Thoracic aorta (tissue), 2 donors: ENCODE measurements at places on chromosomes 6 and 20.

GRCh38 chr6:3269281-3269975 lies 10.7 kb downstream of the PSMG4 start:
- DNase-seq: no peak

DNA sequence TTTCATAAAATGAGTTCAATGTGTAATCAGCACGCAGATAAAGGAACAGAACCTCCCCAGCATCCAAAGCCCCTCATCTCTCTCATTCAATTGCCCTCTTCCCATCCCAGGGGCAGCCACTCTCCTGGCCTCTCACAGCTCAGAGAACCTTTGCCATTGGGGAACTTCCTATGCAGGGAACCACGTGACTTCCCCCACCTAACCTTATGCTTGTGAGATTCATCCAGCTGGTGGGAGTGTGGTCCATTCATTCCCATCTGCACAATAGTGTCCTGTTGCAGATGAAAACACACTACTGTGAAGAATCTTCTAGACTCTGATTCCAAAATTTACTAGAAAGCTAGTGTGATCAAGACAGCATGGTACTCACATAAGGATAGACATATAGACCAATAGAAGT lies 299.3 kb downstream of the CDH4 start:
- no peak for DNase-seq

DNA sequence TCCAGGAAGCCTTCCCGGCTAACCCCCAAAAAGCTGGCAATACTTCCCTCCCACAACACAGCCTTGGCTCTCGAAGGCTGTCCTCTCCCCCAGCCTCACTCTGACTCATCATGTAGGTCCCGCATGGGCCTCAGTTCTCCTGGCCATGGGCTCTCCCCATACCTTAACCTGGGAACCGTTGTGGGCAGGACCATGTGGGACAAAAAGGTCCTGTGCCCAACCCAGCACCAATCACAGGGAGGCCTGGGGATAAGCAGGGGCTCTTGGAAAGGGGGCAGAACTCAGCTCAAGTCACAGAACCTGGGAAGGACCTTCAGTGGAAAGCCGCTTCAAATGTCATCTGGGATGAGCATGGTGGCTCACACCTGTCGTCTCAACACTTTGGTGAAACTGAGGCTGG lies 45.5 kb downstream of the MRPL14 start:
- DNase-seq: no peak

DNA sequence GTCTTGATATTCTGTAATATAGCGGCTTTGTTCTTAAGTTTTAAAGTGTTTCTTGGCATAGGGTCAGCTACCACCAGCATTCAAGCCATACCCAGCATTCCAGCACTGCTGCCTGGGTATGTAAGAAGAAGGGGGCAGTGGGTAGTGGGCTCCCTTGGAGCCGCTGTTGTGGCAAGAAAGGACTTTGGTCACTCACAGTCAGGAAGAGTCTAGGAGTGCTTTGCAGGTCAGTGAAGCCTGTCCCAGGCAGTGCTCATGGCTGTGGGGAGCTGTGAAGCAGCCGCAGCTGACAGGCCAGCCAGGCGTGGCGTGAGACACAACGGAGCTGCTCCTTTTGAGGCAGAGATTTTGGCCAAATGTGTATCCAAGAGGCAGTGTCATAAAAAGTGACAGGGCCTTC lies 512.0 kb downstream of the CDKAL1 start:
- no peak for DNase-seq

GRCh38 chr6:14278006-14278405 lies 160.4 kb downstream of the CD83 start:
- no peak for DNase-seq

DNA sequence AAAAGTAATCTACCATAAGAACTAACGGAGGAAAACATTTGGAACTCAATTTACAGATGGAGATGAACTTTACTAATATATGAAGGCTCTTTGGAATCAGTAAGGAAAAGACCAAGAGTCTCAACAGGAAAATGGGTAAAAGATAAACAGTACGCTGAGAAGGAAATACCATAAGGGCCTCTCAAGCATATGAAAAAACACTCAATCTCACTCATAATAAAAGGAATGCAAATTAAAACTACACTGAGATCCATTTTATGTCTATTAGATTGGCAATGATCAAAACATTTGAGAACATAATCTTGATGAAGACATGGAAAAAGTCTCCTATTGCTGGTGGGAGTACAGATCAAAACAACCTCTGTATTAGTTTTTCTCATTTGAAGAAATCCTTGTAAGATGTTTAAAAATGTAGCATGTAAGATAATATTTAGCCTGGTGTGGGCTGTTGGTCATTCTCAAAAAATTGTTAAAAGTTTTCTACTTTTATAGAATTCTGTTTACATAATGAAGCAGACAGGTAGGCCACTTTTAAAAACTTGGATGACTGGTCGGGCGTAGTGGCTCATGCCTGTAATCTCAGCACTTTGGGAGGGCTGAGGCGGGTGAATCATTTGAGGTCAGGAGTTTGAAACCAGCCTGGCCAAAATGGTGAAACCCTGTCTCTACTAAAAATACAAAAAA lies 14.5 kb downstream of the REV3L start:
- DNase-seq: no peak

DNA sequence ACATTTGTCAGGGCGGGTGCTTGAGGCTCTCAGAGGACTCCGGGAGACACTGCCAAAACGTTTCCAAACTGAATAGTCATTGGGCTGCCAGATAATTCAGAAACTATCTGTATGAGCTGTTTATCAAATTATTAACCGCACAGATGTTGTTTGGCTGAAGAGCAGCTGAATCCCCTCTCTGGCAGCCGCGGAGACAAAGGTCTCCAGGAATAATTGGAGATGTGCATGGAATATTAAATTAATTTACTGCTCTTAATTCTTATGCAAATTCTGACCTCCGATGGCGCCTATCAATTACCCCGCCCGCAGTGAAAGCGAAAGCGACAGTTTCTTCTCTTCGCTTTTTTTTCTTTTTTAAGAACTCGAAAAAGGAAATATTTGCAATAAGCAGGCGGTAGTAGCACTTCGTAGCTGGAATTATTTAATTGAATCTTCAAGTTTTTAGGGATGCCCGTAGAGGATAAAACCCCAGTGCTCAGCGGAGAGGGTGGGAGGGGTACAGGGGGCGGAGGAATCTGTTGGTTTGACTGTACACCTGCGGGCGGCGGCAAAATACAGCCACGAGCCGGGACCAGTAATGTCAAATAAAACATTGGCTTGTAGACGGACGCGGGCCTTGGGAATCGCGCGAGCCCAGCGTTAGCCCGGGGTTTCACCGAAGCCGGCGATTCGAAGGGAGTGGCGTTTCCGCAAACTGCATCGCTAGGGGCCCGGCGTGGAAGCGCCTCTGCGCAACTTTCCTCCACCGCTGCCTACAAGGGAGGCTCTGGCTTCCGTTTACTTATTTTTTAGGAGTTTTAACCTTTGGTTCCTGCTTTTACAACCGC lies 6.2 kb downstream of the LINC00237 start:
- DNase-seq: no peak

DNA sequence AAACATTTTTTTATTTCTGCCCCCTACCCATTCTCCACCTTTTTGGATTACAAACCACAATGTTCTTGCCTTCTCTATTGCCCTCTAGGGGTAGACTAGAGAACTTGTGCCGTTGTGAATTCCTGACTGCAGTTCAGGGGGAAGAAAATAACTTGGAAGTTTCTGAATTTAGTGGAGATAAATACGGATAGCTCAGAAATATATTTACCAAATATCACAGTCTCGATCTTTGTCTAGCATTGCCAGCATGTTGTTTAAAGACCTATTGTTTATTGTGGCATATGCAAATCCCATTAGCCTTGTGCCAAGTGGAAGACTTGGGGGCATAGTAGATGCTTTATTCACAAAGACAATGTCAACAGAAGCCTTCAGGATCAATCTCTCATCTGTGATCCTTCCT lies 154.1 kb upstream of the MMS22L start:
- DNase-seq: no peak

DNA sequence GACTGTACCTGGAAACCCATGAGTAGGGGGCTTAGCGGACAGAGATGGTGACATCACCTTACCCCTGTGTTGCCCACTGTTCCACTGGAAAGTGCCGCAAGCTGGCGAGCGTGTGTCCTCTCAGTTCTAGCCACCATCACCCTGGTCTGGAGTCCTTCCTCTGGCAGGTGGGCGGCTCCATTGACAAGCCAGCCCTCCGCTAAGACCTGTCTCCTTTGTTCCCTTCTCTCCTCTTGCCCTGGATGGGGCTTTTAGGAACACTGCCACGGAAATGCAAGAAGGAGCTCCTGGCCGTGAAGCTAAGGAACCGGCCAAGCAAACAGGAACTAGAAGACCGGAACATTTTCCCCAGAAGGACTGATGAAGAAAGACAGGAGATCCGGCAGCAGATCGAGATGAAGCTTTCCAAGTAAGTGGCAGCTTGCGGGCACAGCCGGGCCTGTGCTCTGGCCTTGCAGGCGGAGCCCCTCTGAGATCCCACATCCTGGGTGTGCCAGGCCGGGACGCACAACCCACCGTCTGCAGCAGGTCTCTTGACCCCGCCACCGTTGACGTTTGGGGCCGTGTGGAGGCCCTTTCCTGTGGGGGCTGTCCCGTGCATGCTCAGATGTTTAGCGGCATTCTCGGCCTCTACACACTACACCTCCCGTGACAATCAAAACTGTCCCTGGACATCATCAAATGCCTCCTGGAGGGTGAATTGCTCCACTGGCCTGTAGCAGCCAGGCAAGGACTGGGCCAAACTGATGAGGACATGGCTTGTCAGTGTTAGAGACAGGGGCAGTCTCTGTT lies 127.5 kb downstream of the SYCP2 start:
- no peak for DNase-seq

- DNase-seq: no peak
Observed at GRCh38 chr6:42898891-42899361, 16.9 kb upstream of the PTCRA start.

DNA sequence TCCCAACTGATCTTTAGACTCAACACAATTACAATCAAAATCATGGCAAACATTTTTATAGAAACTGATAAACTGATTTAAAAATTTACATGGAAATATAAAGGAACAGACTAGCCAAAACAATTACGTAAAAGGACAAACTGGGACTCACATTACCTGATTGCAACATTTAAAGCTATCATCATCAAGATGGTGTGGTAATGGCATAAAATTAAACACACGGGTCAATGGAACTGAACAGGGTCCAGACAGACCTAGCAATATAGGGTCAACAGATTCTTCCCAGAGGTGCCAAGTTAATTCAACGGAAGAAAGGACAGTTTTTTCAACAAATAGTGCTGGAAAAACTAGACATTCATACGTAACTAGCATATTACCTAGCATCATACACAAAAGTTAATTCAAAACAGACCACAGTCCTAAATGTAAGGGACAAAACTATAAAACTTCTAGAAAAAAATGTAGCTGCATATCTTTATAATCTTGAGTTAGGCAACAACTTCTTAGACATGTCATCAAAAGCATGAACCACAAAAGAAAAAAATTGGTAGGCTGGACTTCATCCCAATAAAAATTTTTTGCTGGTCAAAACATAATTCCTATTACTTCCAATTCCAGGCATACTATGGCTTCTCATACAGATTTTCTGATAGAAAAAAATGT lies 147.4 kb upstream of the BEND6 start:
- no peak for DNase-seq

- no peak for DNase-seq
Observed at GRCh38 chr20:46690219-46691106, 1.2 kb upstream of the TP53RK start.

- DNase-seq: no peak
Observed at GRCh38 chr6:145045582-145045981, 689.7 kb downstream of the EPM2A start.

DNA sequence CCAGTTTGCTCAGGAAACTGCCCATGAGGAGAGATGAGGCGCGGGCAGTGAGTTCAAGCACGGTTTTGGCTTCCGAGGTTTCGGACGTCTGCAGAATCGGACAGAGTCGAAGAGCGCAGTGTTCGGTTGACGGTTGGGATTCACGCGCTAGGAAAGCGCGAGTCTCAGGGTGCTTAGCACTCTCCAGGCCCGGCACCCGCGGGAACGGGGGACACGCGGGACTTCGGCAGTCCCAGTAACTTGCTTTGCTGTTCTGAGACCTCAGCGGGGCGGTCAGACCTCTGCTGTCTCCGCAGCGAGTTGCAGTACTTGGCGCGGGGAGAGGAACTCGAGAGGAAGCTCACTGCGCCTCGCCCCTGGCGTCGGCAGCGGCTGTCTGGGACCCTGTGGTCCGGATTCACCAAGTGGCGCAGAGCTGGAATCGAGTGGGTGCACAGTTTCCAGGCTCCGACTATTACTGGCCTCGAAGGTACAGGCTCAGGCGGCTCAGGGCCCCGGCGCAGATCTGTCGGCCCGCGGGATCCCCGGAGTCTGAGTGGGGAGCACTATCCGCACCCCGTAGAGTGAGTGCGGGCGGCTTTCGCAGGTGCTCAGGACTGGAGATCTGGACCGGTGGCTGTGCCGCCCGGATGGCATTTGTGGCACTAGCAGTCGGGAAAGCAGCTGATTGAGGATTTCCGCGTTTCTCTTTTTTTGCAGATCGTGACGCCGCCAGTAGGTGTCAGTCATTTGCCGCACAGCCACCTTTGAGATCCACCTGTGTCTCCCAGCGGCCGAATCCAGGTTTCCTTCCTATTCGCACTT lies at the start of gene POM121L2:
Gene POM121L2 (minus strand): TSS at position 128 of the 804 bp plus-strand sequence. CDS start 103 bp downstream, at position 25.
- no peak for DNase-seq

DNA sequence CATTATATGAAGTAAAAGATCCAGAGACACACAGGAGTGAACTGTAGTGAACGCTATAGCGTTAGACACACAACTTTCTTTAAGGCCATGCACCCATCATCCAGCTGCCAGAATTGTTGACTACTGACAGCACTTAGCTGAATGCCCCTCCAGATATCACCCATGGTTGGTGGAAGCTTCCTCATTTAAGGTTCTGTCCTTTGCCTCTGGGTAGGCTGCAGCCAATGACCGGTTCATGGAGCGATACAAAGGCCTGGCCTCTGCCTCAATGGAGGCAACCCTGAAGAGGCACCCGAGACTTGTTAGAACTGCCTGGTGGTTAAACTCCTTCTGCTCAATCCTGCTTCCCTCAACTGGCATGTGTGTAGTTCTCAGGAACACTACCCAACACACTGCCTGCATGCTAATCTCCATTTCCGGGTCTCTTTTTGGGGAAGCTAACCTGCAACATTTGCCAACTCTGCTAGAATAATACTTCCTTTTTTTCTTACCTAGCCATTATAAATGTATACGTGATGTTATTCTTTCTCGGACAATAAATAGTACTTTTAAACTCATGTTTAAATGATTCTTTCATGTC lies 49.8 kb upstream of the THEMIS start:
- no peak for DNase-seq

- DNase-seq: no peak
Observed at GRCh38 chr20:53176134-53176533, 204.0 kb downstream of the TSHZ2 start.

GRCh38 chr6:44976677-44977641 lies 351.2 kb upstream of the RUNX2 start:
- DNase-seq: no peak

- no peak for DNase-seq
Observed at GRCh38 chr20:40953856-40954255, 74.8 kb upstream of the TOP1 start.

- DNase-seq: no peak
Observed at GRCh38 chr6:18042536-18043145, 55.2 kb upstream of the KIF13A start.

GRCh38 chr6:148989585-148989984 lies 242.8 kb downstream of the UST start:
- DNase-seq: no peak

DNA sequence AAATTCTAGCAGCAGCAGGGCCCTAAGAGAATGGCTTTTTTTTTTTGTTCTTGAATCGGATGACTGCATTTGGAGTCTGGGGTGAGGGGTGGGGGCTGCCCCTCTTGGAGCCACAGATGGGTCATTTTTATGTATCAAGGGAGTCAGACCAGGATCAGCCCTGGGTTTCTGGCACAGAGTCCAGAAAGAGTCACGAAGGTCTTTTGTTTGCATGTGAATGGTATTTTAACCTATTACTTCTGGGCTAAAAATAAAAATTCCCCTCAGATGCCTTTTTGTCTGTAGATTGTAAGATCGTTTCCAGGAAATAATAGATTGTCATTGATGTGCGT lies 72.5 kb downstream of the PHACTR3 start:
- no peak for DNase-seq
